ENCODE measurements at places on chromosomes 7 and 10. TPM values are rescaled to one million over a fixed set of nuclear protein-coding genes. Genes with fewer than 3 reads are reported as not detected.
A peak's percentile ranks its signal among the peaks of the same experiment; 100 is the strongest.

DNA sequence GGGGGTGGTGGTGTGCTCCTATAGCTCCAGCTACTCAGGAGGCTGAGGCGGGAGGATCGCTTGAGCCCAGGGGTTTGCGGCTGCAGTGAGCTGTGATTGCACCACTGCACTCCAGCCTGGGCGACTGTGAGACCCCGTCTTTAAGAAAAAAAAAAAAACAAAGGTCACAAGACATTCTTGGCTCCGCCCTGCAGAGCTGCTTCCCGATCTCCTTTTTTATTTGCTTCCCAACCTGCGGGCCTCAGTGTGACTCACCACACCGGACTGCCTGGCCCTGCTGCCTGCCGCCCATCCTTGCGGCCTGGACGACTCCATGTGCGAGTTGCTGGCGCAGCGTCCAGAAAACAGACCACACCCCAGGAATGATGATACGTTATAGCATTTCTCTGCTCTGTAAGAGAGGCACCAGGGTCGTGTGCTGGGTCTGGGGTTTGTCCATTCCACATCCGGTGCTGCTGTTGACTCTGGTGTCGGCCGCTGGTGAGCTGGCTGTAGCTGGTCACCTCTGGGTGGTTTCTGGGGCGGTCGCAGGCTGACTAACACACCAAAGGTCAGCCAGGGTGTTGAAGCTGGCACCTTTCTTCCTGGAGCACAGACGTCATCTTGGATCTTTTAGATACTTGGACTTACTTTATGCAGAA lies 123.6 kb downstream of the TCF7L2 start:
- H3K4me3 ChIP-seq = peak overlapping the region; percentile 66
- H3K4me1 ChIP-seq = peaks cover 31% of the 10 kb centered on the region
- H3K36me3 ChIP-seq = peaks cover 23% of the 10 kb centered on the region
- peak overlapping the region; percentile 95 for H3K27ac ChIP-seq

MTERF1 gene
- total RNA-seq = 10.2 TPM

GRCh38 chr7:70835658-70836057 lies 296.3 kb upstream of the GALNT17 start:
- DNase-seq = peak; percentile 38
- no peaks in the 10 kb centered on the region for H3K36me3 ChIP-seq
- H3K4me3 ChIP-seq = no peak overlapping the region
- no peaks in the 10 kb centered on the region for H3K4me1 ChIP-seq

GRCh38 chr10:46225597-46225996 lies 61.2 kb upstream of the ANTXRL start:
- no peaks in the 10 kb centered on the region for H3K4me1 ChIP-seq
- no peak overlapping the region for H3K27ac ChIP-seq
- peak; percentile 63 for DNase-seq
- no peaks in the 10 kb centered on the region for H3K36me3 ChIP-seq
- H3K4me3 ChIP-seq = no peak overlapping the region
- H3K27me3 ChIP-seq = peaks cover 12% of the 10 kb centered on the region

DEPP1 gene
- total RNA-seq = 10.3 TPM

GRCh38 chr7:127755965-127756364 lies 104.0 kb downstream of the SND1 start:
- peaks cover 3% of the 10 kb centered on the region for H3K36me3 ChIP-seq
- no peak overlapping the region for H3K27ac ChIP-seq
- no peak overlapping the region for H3K4me3 ChIP-seq
- DNase-seq = no peak
- peaks cover 17% of the 10 kb centered on the region for H3K4me1 ChIP-seq
- no peaks in the 10 kb centered on the region for H3K27me3 ChIP-seq

SPDYE5 gene
- total RNA-seq = not detected

MCM7 gene
- 77.8 TPM for total RNA-seq

GRCh38 chr10:101615525-101616116 lies 27.5 kb downstream of the DPCD start:
- H3K27ac ChIP-seq = no peak overlapping the region
- H3K36me3 ChIP-seq = peaks cover 18% of the 10 kb centered on the region
- no peak for DNase-seq
- no peak overlapping the region for H3K4me3 ChIP-seq
- H3K27me3 ChIP-seq = no peaks in the 10 kb centered on the region
- peaks cover 7% of the 10 kb centered on the region for H3K4me1 ChIP-seq

KCNH2 gene
- total RNA-seq = not detected

- H3K4me3 ChIP-seq = no peak overlapping the region
- DNase-seq = no peak
- no peak overlapping the region for H3K27ac ChIP-seq
- no peaks in the 10 kb centered on the region for H3K4me1 ChIP-seq
- no peaks in the 10 kb centered on the region for H3K36me3 ChIP-seq
Observed at GRCh38 chr10:8418631-8419030, 364.1 kb downstream of the GATA3 start.

MYOF gene
- 470 TPM for total RNA-seq

AKR1C8 gene
- total RNA-seq = not detected

- H3K36me3 ChIP-seq = no peaks in the 10 kb centered on the region
- H3K4me1 ChIP-seq = no peaks in the 10 kb centered on the region
- H3K27me3 ChIP-seq = peaks cover 12% of the 10 kb centered on the region
- H3K4me3 ChIP-seq = no peak overlapping the region
Observed at GRCh38 chr10:71530781-71531180, 134.1 kb downstream of the CDH23 start.

Data from osteocyte (in vitro differentiated cells).